ENCODE measurements at places on chromosomes 5 and 9.

- peak; percentile 92 for DNase-seq
Observed at GRCh38 chr5:95808686-95809413, 13.7 kb downstream of the GLRX start.

DNA sequence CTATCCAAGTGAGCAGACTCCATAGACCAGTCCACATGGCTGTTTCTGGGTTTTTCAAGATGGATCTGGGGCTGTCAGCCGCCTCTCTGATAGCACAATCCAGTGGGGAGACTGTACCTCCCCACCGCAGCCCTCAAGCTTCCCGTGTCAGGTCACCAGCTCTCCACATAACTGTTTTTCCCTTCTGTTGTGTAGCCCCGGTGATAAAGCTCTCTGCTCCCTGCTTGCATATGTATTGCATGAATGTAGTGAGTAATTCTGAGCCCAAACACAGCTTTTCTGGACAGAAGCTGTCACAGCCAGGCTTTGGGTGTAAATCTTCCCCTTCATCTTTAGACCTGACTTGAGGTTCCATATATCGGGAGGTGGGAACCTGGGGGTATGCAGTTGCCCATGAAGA, 23.1 kb upstream of the CFAP157 start:
- DNase-seq, result no peak

DNA sequence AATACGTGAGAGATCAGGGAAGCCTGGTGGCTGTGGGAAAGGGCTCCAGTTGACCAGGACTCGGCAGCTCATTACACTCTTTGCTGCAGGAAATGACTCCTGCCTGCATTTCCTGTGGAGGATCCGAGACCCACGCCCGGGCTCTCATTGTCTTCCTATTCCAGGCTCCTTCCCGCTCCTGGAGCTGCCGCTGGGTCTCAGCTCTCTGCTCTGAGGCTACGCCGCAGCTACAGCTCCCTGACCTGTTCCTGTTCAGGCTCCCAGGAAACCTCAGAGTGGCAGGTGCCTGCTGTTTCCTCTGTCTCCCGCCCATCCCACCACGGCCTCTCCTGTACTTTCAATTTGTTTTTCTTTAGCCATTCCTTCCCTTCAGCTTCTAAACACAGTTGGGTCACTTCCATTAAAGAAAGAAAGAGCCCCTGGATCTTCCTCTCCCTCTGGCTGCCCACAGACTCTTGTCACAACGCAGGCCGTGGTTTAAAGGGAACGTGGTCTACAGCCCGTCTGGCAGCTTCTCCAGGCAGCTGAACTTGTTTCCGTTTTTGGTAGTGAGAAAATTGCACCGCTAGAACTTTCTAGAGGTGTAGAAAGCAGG, 71.5 kb downstream of the IL6ST start:
- peak; percentile 68 for DNase-seq

GRCh38 chr5:80502800-80503199, 14.9 kb downstream of the FAM151B start:
- no peak for DNase-seq

DNA sequence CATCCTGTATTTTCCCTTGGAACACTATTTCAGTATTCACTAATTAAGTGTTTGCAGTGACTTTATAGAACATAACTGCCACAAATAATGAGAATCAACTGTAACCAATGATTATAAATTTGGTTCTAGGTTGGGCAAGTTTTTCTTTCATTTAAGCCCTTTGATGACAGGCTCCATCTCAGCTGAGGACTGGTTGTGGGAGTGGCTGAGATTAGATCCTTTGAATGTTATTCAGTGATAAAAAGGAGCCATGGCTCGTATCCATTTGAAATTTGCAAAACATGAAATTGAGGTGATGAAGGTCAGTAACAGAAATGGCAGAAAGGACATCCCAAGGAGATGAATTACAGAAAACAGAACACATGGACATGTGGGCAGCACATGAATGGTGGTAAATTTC, 138.1 kb upstream of the PCA3 start:
- DNase-seq, result no peak

- DNase-seq, result no peak
Observed at GRCh38 chr5:77984587-77984986, 208.4 kb upstream of the TBCA start.

DNA sequence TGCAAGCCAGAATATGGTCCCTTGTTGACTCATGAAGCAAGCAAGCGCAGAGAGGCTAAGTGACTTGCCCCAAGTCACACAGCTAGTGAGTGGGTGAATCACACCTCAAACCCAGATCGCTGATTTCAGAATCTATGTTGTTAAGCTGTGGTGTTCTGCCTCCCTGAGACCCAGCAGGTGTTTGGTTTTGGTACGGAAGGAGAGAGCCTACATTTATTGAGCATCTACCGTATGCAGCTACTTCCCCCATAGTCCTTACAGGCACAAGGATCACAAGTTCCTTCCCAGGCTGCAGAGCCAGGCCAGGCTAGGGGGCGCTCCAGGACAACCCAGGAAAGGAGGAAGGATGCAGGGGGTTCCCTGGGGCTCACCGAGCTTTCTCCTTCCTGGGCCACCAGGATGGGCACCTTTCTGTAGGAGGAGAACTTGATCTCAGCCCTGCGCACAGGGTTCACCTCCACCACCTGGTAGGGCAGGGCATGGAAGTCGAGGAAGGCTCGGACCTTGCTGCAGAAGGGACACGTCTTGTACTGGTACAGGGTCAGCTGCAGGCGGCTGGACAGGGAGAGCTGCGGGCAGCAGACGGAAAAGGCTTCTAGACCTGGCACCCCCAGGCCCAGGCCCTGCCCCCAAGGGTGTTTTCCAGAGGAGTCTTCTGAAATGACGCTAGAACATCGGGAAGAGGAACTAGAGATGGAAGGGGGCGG, 2.5 kb downstream of the PTGES2 start:
- DNase-seq, result no peak

- DNase-seq, result no peak
Observed at GRCh38 chr9:1421436-1421835, 371.3 kb downstream of the DMRT2 start.

DNA sequence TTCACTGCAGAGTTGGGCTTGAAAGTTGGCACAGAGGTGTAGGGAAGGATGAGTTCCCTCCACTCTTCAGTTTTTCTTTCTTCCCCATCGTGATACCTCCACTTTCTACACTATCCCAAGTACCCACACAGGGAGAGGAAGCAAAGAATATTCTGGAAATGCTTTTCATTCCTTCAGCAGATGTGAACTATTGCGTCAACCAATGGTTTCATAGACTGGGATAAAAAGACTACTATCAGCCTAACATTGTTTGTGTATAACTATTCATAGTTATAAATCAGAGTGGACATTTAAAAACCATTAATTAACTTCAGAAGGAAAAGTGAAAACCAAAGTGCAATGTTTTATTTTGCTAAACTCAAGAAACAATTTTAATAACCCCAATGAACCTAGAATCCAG, 63.6 kb upstream of the MAMDC2 start:
- DNase-seq, result no peak

DNA sequence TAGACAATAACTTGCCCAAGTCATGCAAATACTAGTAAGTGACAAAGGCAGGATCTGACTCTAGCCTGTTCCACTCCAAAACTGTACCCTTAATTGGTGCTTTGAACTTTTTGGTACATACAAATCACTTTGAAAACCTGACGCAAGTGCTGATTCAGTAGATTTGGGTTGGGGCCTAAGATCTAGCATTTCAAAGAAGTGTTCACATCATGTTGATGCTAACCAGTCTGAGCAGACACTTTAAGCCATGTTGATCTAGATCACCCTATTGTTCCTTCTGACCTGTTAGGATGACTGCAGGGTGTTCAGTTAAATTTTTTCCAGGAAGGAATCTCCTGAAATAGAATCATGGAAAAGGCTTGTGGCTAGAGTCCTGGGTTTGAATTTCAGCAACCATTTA, 57.7 kb upstream of the CPEB4 start:
- no peak for DNase-seq

GRCh38 chr5:159929176-159929575, 12.9 kb downstream of the ADRA1B start:
- no peak for DNase-seq

- no peak for DNase-seq
Observed at GRCh38 chr5:56115589-56115988, 117.5 kb downstream of the ANKRD55 start.

GRCh38 chr5:67021521-67021920, 175.1 kb downstream of the CD180 start:
- no peak for DNase-seq

DNA sequence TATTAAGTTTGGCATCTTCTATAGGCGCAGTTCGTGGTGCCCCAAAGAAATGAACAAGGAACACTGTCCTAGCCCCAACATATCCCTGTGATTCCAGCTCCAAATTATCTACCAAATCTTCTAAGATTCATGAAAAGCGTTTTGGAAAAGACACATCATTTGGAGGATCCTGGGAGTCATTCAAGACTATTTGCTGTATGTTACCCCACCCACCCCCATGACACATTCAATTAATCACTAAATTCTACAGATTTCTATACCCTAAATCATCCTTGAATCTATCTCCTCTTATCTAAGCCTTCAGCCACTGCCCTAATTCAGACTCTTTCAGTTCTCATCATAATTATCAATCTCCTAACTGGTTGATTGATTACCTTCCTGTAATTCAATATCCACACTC, 5.5 kb upstream of the RUSC2 start:
- DNase-seq, result no peak

DNA sequence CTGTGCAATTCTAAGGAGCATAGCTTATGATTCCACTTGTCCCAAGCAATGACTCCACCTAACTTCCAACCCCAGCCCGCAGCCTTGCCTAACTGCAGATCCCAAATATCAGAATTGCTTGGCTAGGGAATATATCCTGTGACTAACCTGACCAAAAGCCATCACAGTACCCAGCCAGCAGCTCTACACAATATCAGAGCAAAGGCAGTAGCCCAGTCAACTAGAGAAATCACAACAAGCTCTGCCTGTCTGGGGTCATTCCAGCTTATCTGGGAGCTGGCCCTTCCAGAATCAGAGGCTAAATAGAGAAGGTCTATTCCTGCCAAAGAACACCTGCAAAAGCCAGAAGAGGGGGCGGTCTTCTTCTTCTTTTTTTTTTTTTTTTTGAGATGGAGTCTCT, 9.3 kb upstream of the KIAA1958 start:
- DNase-seq, result no peak

DNA sequence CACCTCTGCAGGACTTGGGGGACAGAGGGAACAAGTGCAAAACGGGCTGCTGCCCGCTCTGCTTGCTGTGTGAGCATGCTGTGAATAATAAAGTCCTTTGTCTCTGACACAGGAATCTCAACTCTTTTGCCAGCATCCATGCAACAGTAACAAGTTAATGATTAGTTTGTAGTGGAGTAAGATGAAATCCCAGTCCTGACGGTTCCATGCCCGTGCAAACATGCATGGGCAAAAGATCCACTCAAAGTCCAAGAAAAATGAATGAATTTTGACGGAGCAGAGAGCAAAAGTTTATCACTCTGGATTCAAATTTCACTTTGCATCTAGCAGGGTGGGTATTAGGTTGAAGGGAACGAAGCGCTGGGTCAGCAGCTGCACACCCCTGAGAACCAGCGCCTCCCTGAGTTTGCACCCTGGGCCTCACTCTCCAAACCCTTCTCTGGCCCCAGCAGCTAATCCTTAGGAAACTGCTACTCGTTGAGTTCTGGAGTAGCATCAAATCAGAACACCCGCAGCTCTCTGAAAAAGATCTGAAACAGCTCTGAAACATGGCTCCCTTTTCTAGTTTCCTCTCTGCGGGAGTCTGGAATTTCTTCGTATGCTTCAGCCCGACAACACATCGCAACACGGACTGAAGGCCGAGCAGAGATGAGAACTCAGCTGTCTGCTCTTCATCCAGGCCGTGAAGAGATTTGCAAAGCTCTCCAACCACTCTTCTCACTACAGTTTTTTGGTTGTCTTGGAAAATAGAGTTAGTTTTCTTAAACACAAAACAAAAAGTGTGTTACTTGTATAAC, 45.6 kb upstream of the RUFY1 start:
- DNase-seq, result no peak

DNA sequence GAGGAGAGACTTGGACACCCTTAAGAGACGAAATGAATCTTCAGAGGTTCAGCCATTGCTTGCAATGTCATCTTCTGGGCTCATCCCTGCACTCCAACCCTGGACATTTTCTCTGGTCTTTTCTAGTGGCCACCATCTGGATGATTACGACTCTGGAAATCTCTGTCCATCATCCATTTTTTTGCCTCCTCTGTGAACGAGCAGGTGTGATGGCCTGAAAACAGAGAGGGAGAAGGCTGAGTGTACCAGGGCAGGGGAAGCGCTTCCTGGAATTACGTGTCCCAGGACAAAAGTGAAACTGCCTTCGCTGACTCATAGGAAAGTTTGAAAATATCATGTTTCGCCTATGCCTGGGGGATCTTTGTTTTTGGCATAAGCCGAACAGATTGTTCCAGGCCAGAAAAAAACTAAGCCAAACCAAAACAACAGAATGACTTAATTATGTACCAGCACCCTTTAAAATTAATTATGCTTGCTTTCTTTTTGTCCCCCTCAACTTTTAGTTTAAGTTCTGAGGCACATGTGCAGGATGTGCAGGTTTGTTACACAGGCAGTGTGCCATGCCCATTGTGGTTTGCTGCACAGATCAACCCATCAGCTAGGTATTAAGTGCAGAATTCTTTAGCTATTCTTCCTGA, 31.9 kb downstream of the ANKRD33B start:
- no peak for DNase-seq

- no peak for DNase-seq
Observed at GRCh38 chr9:37951671-37952449, 47.9 kb upstream of the SLC25A51 start.

- DNase-seq, result no peak
Observed at GRCh38 chr9:77592476-77592875, 55.6 kb downstream of the GNA14 start.

GRCh38 chr5:107937204-107937603, 266.5 kb upstream of the EFNA5 start:
- no peak for DNase-seq

DNA sequence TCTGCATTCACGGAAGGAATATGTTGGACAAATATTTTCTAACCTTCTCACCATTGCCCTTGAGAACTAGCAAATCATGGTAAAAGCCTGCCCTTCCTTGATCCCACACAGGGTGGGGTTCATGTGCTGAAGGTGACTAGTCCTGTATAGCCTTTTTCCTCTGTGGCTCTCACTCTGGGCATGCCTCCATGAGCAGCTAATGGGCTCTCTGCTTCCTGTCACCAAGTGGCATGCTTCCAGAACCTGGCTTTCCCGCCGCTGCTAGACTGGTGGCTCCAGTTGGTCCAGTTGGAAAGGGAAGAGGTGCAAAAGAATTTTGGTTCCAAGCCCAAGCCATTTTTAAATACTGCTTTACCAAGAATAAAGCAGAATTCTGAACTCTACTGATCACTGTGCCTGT, 35.5 kb downstream of the FBXO10 start:
- DNase-seq, result no peak

DNA sequence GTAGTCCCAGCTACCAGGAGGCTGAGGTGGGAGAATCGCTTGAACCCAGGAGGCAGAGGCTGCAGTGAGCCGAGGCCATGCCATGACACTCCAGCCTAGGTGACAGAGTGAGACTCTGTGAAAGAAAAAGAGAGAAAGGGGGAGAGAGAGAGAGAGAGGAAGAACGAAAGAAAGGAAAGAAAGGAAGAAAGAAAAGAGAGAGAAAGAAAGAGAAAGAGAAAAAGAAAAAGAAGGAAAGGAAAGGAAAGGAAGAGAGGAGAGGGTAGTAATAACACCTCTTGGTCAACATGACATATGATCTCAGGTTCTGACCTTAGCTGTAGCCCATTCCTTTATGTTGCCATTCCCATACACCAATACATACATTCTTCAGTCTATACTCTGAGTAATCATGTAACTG, 14.1 kb downstream of the FBXW11 start:
- DNase-seq, result no peak

All from coronary artery (tissue), 2 donors.